T-helper 1 cell (primary cell): ENCODE measurements at places on chromosomes 13 and 19.
A peak's percentile ranks its signal among the peaks of the same experiment; 100 is the strongest.

GRCh38 chr19:6041991-6042481, 64.1 kb upstream of the RANBP3 start:
- no peak for DNase-seq

DNA sequence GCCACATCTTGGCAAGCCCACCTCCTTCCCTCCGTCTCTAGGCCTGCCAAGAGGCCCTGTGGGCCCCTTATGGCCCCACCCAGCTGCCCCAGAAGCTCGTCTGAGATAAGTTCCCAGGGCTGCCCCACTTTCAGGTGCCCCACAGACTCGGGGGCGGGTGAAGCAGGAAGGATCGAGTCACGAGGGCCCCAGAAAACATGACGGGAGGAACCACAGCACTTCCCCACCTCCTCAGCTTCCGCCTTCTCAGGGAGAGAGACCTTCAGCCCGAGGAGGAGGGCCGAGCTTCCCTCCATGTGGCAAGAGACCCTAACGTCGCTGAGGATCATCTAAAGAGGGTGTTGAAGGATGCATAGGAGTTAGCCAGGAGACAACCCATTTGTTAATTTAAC, 4.5 kb upstream of the IL12RB1 start:
- DNase-seq = peak; percentile 88

DNA sequence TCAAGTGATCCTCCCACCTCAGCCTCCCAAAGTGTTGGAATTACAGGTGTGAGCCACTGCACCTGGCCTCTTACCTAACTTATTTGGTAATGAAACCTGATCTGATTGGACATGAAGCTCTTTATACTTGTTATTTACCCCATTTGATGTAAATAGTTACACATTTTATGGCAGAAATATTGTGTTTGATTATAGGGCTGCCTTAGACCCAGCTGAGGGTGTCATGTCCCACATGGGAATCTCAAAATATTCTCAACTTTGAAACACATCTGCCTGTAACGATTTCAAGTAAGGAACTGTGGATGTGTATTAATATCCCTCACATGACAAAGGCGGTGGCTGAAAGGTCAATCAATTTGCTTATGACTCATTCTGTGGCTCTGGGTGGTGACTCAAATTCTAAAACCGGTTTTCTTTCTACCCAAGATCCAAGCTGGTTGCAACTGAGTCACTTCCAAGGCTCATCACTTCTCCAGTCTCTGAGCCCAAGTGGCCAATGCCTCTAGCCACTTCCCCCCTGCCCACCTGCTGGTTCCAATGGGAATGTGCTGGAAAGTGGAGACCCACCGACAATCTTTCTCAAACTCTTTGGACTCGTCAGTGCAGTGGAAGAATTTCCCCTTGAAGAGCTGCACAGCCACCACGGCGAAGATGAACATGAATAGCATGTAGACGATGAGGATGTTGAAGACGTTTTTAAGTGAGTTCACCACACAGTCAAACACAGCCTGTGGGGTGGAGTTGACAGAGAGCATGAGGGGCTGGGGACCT, 110.9 kb downstream of the IER2 start:
- no peak for DNase-seq

DNA sequence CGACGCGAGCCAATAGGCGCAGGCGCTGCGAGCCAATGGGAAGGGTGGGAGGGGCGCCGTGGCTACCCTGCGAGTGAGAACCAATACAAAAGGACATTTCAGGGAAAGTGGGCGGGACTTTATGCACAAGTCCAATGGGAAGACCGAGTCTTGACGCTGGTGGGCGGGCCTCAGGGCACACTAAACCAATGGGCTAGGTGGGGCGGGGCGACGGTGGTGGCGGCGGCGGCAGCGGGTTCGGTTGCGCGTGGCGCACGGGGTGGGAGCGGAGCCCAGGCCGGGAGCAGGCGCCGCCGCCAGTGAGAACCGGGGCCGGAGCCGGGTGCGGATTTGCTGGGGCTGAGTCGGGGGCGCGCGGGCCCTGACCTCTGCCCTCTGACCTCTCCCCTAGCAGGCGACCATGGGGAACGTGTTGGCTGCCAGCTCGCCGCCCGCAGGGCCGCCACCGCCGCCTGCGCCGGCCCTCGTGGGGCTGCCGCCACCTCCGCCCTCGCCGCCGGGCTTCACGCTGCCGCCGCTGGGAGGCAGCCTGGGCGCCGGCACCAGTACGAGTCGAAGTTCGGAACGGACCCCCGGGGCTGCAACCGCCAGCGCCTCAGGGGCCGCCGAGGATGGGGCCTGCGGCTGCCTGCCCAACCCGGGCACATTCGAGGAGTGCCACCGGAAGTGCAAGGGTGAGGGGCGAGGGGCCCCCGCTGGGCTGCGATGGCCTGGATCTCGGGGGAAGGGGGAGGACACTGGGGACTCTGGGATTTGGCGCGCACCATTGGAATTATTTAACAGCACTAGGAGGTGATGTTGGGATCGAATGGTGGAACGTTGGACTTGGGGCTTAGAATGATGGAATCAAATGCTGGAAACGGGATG, at the start of gene TOMM40:
Gene TOMM40, plus strand, starts transcription at position 239 of the 867 bp plus-strand sequence. Its CDS starts 162 bp downstream, at position 401.
- DNase-seq = peak; percentile 100
